ENCODE measurements at places on chromosomes 5 and 9. TPM values are rescaled to one million over a fixed set of nuclear protein-coding genes. Genes with fewer than 3 reads are reported as not detected.
A peak's percentile ranks its signal among the peaks of the same experiment; 100 is the strongest.

GRCh38 chr9:93020151-93020550 is 38.4 kb upstream of the SUSD3 start:
- no peak for DNase-seq

DNA sequence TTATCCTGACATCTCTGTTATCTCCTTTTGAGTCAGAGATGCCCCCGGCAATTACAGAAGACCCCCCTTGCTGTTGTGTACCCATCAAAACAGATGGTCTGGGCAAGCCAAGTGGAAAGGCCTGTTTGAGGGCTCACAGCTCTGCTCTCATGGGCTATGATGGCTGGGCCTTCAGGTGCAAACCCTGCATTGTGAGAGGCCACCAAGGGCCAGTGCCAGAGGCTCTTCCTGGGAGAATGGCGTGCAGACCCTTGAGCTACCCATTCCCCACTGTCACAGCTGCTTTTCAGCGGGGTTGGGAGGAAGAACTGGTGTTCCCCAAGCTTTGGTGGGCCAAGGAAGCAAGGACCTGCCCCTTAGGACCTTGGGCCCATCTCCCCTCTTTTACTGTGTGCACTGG is 174.7 kb upstream of the PPP1R26 start:
- DNase-seq: no peak

- no peak for DNase-seq
Measured at GRCh38 chr9:36971935-36972488, 62.1 kb downstream of the PAX5 start.

- no peak for DNase-seq
Measured at GRCh38 chr5:60340965-60341471, 358.9 kb downstream of the DEPDC1B start.

DNA sequence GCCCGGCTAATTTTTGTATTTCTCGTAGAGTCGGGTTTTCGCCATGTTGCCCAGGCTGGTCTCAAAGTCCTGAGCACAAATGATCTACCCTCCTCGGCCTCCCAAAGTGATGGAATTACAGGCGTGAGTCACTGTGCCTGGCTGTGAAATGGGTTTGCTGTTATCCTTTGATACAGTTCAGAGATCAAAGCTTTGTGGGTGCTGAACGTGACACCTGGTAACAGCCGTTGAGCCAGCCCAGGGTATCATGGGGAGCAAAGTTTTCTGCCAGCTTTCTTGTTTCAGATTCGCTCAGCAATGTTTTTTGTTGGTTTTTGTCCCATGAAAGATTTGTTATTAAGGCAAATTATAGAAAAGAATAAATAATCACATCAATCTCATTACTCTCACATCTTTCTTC is 68.9 kb upstream of the LPAR1 start:
- no peak for DNase-seq

GRCh38 chr9:134554373-134555093 is 87.1 kb upstream of the COL5A1 start:
- DNase-seq: no peak

DNA sequence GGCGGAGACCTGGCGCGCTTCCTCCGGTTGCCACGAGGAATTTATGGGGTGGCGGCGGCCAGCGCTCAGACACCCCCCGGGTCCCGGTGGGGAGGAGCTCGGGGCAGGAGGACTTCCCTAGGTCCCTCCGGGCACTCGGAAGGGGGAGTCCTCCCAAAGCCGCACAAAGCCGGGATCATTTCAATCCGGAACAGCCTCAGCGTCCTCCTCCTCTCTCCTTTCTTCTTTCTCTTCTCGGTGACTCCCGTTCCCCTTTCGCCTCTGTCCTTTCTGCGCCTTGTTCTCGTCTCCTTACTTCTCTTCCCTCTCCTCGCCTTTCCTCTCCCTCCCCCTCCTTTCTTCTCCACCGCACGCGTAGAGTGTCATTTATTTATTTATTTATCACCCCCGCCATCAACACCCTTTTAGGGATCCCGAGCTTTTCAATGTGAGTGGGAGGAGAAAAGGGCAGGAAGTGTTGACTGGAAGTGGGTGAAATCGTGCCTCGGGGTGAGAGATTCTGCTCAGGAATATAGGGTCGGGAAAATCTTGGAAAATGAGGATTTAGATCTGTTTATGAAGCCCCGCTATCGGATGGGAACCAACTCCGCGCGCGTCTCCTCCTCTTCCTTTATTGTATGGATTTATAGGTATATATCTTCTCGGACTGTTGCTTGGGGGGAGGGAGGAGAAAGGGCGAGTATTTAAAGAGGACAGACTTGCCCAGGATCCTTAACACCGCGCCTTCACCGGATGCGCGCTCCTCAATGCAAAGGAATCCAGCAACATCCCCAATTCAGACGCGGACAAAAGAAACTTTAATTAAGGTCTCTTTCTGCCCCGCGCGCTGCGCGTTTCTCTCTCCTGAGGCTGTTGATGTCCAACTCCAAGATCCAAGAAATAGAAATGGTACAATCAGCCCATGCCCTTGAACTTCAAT is 2.0 kb upstream of the ZNF462 start:
- DNase-seq: no peak

- no peak for DNase-seq
Measured at GRCh38 chr5:32044434-32044833, 129.7 kb downstream of the GOLPH3 start.

DNA sequence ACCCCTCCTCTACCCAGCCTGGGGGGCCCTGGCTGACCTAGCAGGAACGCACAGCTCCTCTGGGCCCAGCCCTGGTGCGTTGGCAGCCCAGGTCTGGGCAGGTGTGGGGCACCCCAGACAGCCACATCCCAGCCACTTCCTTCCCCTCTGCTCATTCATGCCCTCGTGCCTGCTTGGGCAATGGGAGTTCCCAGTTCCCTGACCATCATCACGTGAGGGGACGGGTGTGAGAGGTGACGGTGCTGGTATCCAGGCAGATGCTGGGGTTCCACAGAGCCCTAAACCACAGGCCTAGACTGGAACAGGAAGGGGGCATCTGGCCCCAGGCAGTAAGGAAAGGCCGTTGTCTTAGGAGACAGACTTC is 8.4 kb downstream of the RALGDS start:
- no peak for DNase-seq

- no peak for DNase-seq
Measured at GRCh38 chr9:70427161-70427945, 12.9 kb upstream of the KLF9 start.

DNA sequence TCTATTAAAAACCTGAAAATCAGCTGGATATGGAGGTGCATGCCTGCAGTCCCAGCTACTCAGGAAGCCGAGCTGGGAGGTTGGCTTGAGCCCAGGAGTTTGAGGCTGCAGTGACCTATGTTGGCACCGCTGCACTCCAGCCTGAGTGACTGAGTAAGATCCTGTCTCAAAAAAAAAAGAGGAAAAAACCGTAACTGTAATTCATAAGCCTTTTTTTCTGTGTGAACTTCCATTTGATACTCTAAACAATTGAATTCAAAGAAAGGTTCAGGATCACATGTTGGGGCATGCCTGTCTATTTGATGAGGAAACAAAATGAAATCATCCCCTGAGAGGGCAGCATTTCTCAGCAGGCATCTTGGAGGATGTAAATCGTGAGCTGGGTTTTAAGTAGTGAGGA is 38.8 kb downstream of the ITGA2 start:
- no peak for DNase-seq

DNA sequence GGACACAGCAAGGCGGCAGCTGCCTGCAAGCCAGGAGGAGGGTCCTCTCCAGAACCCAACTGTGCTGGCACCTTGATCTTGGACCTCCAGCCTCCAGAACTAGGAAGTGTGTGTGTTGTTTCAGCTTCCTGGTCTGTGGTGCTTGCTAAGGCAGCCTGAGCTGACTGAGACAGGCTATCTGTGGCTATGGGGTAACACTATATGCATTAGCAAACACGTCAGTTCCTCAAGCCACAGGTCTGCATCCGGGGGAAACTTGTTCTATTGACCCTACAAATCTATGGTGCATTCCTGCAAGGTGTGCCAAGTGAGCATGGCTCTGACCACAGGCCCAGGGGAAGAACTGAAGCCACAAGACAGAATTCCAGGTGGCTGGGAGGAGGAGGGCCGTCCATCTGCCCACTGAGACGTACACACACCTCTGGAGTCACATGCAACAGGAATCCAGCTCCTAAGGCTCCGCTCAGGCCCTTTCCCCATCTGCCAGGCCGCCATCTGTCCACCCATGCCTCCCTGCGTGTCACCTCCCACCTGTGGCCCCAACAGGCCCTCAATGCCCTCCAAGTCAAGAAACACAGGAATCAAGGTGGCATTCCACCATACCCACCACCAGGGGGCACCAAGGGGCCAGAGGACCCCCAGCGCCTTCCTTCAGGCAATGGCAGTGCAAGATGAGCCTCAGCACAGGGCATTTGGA is 174.9 kb downstream of the ROR2 start:
- peak; percentile 43 for DNase-seq

DNA sequence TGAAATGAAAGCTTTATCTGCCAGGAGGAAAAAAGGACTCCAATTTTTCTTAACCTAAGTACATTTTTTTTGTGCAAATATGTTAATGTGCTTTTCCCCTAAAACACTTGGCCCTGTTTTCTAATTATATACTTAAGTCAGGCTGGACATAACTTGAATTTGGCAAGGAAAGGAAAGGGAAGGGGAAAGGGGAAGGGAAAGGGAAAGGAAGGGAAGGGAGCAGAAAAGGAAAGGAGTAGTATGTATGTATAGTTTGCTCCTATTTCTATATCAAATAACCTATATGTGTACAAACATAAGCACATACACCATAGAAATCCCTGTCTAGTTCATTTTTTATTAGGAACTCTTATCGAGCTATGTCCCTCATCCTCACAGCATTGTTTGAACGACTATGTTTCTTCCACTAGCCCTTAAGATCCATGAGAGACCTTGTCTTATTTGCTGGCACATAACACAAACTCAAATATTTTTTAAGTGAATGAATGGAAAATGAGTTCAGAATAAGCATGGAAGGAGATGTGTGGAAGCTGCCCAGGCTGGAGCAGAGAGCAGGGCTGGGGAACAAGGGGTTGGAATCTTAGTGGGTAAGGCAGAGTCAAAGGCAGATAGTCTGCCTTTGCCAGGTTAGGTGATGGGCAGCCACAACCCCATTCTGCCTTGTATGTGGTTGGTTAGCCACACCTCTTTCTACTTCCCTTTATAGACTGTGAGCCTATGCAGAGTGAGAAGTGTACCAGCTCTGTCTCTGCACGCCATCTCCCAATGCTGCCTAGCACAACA is 70.0 kb downstream of the KLHL3 start:
- DNase-seq: no peak

GRCh38 chr5:389891-390622 is 52.9 kb upstream of the EXOC3 start:
- no peak for DNase-seq

DNA sequence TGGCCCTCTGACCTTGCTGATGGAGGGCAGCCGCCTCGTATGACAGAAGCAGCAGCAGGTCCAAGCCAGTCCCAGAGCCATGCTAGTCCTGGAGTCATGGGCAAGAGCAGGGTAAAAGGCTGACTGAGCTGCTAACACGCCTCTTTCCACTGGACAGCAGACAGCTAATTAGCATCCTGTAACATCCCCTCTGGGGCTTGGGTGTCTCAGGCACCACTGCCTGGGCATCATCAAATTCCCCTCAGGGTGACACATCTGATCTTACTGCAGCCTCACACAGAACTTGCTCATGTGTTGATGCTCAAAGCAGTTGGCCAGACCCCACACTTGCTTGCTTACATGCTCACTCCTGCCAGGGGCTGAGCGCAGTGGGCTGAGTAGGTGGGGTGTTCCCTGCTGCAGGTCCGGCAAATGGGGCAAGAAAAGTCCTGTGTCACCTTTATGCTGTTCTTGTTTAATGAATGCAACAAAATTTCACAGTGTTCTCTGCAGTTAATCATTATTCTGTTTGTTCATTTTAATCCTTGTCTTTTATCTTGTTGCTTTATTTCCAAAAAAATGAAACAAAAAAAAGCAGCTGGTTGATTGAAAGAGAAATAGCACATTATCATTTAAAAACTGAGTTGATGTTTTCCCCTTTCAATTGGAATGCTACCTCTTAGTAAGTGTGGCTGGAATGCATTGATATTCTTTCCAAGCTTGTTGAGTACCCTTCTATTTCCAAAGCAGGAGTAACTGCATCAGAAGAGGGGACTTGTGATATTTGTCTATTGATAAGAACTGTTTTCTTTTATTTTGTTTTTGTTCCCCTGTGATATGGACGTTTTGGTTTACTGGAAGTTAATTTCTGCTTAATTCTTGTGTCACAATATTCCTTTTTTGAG is 254.1 kb downstream of the CDH18 start:
- DNase-seq: no peak

DNA sequence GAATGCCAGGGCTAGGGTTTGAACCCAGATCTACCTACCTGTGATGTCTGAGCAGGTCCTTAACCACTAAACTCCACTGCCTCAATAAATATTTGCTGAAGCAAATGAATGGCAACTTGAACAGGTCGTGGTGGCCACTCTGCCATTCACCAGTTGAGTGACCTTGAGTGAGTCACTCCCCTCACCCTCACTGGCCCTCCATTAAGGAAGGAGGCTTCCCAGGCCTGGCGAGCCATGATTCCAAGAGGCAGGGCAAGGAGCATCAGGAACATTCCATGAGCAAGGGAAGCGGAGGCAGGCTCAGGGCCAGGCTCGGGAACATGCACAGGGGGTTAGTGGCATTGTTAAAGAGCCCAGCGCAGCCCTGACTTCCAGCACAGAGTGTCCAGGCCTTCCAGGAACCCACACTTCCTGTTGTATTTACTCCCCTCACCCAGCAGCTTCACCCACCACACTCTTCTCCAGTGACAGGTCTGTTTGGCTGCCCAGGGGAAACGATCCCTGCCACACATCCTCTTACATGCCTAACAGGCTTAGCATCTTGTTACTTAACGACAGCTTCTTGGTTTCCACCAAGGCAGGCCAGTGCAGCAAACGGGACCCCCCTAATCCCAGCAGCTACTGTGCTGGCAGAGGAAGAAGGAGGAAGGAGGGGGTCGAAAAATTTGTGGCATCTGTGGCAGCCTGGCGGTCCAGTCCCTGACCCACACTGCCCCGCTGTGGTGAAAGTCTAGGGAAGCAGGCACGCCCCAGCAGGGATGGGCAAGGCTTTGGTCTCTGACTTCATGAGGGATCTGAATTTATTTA is 43.7 kb upstream of the TTC1 start:
- DNase-seq: peak; percentile 20

The FOXD4L6 gene
- total RNA-seq: not detected

The MSX2 gene
- not detected for total RNA-seq

The HAPLN1 gene
- total RNA-seq: not detected

The ABLIM3 gene
- total RNA-seq: 0.67 TPM

The PAPPA gene
- 0.09 TPM for total RNA-seq

The AGXT2 gene
- total RNA-seq: not detected

The ADAMTSL1 gene
- not detected for total RNA-seq

The SLC23A1 gene
- 3.6 TPM for total RNA-seq

The SH3RF2 gene
- 3.1 TPM for total RNA-seq

Data from HepG2 (cell line).